ENCODE measurements at places on chromosomes 5 and 9.

GRCh38 chr9:37942621-37943344 lies 38.9 kb upstream of the SLC25A51 start:
- no peak for DNase-seq

DNA sequence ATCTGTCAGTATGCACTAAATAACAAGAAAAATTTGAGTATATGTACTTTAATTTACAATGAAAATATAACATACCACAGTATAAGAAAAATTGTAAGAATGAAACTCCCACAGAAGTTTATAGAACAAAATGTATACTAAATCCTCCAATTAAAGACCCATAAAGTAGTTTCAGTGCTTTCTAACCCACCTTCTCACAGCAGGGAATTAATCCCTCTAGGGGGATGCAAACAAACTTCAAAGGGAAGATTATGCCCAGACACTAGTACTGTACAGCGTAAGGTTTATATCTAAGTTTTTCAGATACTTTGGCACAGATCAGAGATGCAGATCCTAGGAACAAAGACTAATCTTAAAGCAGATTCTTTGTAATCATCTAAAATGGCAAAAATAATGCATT lies 57.2 kb downstream of the DENND1A start:
- DNase-seq = no peak

DNA sequence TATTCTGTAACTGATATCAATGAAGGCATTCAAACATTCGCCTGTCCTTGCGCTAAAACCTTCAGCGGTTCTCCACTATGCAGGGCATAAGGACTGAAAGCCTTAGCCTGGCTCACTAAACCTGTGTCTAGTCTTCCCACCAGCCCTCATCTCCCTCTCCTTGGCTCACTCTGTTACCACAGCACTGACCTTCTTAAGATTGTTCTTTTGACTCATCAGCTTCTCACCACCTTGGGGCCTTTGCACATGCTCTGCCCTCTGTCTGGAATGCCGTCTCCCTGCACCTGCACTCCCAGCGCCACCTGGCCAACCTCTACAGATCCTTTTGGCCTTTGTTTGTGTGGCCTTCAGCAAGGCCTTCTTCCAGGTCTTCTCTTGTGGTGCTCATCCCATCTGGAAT lies 131.8 kb upstream of the IER5L start:
- peak; percentile 75 for DNase-seq

- DNase-seq = no peak
These were observed 3.4 kb downstream of the PCDHGC5 start for GRCh38 chr5:141492168-141492885.

DNA sequence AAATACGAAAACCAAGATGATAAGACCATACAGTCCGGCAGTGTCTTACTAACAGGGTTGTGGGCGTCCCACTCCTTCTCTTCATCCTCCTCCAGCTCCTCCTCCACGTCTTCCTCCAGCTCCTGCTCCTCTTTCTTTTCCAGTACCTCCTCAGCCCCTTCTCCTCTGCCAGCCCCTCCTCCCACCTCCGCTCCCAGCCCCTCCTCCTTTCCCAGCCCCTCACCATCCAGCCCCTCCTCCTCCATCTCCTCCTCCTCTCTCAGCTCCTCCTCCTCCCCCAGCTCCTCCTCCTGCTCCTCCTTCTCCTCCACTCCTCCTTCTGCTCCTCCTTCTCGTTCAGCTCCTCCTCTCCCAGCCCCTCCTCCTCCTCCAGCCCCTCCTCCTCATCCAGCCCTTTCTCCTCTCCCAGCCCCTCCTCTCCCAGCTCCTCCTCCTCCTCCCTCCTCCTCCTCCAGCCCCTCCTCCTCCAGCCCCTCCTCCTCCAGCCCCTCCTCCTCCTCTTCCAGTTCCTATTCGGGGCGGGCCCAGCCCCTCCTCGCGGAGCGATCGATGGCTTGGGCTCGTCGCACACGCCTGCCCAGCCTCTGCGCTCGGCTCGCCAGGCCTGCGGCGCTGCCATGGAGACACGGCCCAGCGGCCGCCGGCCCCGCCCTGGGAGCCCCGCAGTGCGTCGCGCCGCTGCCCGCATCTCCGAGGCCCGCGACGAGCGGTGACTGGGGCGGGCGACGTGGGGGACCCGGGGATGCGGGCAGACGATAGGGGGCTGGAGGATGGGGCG lies at the start of gene BRD3OS:
TSS of gene BRD3OS (plus strand) at position 654 of the 778 bp plus-strand sequence. CDS start 1,267 bp downstream, outside the sequence.
- peak; percentile 98 for DNase-seq

DNA sequence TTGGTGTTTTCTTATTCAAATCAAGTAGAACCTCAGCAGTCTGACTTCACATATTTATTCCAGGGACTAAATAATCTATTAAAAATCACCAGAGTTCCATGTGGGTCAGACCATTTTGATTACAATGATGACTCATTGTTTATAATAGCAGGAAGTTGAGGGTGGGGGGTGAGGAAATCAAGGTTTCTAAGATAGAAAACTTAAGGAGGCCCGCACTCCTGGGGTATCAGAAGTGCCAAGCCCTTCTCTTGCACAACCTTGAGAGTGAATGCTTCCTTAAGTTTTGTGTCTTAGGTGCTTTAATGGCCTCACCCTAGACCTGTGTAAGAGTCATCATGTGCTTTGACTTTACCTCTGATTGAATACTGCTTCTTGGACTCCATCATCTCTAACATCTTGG lies 31.9 kb upstream of the NPR3 start:
- no peak for DNase-seq

DNA sequence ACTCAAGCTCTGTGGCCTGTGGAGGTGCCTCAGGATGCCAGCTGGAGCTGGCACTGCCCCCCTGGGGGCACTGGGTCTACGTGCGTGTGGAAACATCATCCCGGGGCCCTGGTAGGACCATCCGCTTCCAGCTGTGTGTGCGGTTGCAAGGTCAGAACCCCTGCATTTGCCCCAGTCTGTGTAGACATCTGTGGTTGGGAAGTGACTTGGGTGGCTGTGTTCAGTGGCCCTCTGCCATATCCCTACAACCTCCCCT lies 12.5 kb downstream of the TMEM8B start:
- DNase-seq = no peak

DNA sequence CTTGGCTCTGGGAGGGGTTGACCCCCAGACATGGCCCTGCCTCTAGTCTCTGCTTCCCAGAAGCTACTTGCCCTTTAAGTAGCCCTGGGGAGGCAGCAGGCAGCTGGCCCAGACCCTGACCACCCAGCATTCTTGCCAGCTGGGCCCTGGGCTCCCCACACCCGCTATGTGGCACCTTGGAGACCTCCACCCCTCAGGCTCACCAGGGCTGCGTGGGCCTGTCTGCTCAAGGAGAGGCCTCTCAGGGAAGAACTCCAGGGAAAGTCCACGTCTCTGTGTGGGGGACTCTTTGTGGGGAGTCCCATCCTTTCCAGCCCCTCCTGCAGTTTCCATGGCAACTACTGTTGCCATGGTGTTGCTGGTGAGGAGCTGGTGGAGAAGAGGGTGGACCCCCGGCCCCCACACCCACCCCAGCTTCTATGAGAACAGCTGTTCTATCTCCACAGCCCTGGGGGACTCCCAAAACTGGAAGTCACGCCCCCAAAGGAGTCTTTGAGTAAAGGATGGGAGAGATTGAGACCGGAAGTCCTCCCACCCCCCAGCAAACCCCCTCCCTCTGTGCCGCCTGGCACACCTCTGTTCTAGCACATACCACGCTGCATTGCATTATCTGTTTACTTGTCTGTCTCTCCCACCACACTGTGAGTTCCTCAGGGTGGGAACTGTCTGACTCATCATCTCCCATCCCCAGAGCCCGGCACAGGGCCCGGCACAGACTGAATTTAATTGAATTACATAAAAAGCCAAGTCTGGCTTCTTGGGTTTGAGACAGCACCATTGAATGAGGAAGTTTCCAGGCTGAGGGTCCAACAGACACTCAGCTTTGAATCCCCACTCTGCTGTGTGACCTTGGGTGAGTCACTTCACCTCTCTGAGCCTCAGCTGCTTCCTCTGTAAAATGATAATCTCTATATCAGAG lies 12.6 kb downstream of the DNM1 start:
- no peak for DNase-seq

- no peak for DNase-seq
These were observed 16.8 kb upstream of the CTSL start for GRCh38 chr9:87708986-87709728.

GRCh38 chr5:87164409-87164808 lies 103.3 kb upstream of the RASA1 start:
- no peak for DNase-seq

GRCh38 chr5:95876782-95877181 lies 54.3 kb upstream of the GLRX start:
- DNase-seq = no peak

- peak; percentile 75 for DNase-seq
These were observed 201.6 kb downstream of the DCP2 start for GRCh38 chr5:113178073-113178779.

- DNase-seq = no peak
These were observed 20.4 kb upstream of the C9orf152 start for GRCh38 chr9:110228321-110228720.

DNA sequence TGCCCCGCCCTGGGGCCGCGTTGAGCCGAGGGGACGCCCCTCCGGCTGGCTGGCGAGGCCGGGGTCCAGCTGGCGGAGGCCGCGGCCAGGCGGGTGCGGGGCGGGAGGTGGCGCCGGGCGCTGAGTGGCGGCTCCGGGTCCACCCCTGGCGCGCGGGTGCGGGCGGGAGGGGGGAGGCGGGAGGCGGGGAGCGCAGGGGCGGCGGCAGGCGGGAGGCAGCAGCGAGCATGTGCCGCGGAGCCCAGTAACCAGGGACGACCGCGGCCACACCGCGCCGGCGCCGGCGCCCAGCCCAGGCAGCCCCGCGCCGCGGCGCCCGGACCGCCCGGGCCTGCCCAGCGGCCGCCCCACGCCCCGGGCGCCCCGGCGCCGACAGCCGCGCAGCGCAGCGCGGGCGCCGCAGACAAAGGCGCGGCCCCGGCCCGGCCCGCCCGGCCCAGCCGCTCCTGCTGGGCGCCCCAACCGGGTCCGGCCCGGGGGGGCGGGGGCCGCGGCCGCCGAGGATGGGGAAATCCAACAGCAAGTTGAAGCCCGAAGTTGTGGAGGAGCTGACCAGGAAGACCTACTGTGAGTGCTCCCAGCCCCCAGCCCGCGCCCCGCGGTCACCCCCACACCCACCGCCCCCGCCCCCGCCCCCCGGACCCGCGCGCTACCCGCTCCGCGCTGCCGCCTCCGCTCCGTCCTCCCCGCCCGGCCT lies at the start of gene NCS1:
TSS of gene NCS1 (plus strand) at position 244 of the 697 bp plus-strand sequence. CDS start at position 504, 260 bp downstream.
- peak; percentile 65 for DNase-seq

DNA sequence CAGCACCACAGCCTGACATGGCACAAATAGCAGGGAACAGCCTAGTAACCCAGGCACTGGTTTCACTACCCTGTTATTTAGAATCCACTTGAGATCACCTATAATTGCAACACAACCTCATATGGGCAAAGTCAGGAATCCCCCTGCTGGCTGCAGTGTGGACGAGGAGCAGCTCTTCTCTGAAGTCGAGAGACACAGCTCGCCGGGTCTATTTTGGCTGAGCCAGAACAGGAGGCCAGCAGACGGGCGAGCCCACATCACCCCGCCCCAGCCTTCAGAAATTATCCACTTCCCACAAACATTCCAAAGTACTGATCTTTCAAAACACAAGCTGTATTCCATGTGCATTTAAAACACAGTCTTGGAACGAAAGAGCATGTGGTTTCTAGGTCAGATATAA lies 179.0 kb downstream of the ROR2 start:
- peak; percentile 55 for DNase-seq

DNA sequence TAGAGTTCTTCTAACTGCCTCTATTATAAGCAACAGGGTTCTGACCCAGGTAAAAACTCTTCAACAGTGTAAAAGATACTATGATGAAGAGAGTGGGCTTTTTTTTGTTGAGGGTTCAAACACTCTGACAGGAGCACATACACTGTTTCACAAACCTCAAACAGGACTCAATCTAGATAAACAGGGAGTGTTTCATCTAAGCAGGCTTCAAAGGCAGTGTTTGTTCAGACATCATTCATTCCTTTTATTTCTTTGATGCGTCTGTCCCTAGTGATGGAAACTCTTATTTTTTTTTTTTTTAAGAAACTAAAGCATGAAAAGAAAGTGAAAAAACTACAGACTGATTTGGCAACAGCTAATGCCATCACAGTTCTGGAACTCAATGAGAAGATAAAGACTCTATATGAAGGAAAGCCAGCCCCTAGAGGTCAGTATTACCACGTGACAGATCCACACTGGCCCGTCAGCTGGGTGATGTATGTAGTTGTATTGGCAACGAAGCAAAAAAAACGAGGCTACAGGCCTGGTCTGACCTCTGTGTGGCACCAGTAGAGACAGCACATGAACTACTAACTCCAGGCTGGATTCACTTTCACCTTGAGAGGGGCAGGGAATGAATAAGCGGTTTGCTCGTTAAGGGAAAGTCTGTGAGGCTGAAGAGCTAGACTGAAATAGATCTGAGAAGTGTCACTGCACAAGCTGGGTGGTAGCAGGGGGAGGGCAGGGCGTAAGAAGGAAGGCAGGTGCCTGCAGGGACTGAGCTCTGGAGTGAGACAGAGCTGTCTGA lies 172.2 kb downstream of the CCDC192 start:
- DNase-seq = peak; percentile 70

- DNase-seq = no peak
These were observed 117.5 kb downstream of the SLC1A3 start for GRCh38 chr5:36723912-36724311.

DNA sequence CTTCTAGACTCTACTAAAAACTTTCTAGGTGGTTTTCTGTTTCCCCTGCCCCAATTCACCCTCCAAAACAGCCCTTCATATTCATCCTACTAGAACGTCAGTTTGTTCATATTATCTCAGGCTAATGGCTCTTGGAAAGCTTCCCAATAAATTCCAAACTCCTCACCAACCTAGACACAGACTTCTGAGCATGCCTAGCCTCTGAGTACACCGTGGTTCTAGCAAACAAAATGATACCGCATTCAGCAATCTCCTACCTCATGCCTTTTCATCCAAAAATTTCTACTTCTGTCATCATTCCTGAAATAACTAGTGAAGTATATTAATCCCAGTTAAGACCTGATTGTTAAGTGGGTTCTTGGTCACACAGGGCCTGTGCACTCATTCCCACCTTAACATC lies 46.5 kb upstream of the NR5A1 start:
- DNase-seq = peak; percentile 73

DNA sequence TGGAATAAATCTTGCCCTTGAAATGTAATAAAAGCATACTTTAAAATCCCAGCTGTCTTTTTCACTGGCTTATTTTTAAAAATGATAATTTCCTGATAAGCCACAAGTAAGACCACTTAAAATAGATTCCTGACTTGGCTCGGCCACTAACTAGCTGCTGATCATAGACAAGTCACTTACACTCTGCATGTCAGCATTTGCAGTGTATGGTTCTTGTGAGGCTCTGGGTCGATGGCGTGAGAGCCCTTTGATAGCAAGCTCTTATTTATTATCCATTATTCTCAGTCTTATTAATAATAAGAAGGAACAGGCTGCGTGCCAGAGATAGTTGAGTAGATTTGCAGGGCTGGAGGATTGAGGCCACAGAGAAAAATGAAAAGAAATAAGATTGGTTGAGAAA lies 110.7 kb upstream of the IL12B start:
- no peak for DNase-seq

DNA sequence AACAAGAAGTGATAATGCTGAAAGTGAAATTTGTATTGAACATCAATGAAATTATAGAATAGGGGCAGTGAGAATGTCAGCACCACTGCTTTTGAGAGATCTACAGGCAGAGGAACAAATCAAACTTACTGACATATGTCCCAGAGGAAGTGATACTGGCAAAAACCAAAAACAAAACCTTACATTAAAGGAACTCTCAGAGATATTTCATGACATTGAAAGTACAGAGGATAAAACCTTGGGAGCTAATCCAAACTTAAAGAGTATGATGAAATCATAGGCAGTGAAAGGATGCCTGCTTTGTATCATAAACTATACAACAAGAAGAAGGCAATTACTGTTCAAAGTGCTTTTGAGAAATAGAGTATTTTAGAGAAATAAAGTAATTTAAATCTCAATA lies 90.4 kb upstream of the SV2C start:
- DNase-seq = no peak
